ENCODE measurements at places on chromosomes 4 and X.

GRCh38 chr4:38625508-38625907 is 38.5 kb upstream of the KLF3 start:
- DNase-seq, result no peak

DNA sequence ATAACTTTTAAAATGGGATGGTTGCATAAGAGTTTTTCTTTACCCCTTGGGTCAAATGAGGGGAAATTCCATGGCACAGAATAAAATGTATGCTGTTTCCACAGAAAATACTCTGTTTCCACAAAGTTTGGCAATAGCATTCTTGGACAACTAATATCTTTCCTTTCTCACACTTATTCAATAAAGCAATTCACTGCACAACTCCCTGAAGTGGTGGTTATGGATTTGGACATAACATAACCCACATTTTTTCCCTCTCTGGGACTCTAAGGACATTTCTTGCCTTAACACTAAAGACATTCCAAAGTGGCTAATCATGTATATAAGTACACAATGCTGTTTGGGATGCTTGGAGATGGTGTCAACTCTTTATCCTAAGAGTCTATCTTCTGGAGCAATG is 51.7 kb upstream of the GPM6B start:
- no peak for DNase-seq

DNA sequence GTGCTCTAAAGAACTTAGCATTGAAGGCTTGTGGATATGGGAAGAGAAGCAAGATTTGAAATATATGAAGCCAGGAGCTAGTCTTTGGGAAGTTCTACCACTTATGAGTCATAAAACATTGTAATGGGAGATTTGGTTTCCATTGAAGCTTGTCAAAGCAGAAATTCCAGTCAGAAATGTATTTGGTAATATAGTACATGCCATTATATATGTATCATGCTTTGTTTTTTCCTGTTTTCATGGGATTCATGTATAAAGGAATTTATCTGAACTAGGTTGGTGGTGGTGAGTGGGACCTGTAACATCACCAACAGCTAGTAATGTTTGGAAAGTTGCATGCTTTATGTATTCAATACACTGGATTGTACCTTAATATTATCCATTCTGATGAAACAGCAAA is 14.6 kb upstream of the DCAF8L2 start:
- DNase-seq, result no peak

- DNase-seq, result no peak
Measured at GRCh38 chr4:113738251-113738650, 23.3 kb downstream of the CAMK2D start.

- DNase-seq, result no peak
Measured at GRCh38 chrX:54171091-54171490, 12.0 kb downstream of the FAM120C start.

DNA sequence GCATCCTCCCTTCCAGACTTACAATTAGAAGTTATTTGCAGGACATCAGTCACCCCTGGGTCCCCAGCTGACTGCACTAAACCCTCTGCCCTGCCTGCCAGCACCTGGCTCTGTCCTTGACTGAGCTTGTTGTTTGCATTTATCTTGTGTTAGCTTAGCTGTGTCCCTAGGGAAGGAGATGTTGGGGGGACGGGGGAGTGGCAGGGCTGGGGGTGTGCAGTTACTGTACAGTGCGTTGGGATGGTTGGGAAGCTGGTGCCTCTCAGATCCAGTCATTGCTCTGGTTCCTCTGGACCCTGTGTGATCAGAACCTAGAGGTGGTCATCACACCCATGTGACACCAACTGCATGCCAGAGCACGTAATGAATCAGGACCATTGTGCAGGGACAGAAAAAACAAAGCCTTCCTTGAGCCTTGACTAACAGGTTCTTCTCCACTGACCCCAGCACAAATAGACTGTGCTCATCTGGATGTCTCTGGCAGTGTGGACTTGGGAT is 32.7 kb upstream of the PROM1 start:
- no peak for DNase-seq

GRCh38 chr4:14800977-14801376 is 201.3 kb upstream of the CPEB2 start:
- no peak for DNase-seq

Measured in hematopoietic multipotent progenitor cell treated with erythropoietin and hydrocortisone succinate and interleukin-3 and kit ligand, for 17 days (in vitro differentiated cells).